Natural killer cell treated with Interleukin-12 subunit alpha and Interleukin-12 subunit beta and Interleukin-15 and Interleukin-18, amount 100 ng/mL, for 72 hours (primary cell): ENCODE measurements at places on chromosomes 2 and 18. TPM values are rescaled to one million over a fixed set of nuclear protein-coding genes. Genes with fewer than 3 reads are reported as not detected.

DNA sequence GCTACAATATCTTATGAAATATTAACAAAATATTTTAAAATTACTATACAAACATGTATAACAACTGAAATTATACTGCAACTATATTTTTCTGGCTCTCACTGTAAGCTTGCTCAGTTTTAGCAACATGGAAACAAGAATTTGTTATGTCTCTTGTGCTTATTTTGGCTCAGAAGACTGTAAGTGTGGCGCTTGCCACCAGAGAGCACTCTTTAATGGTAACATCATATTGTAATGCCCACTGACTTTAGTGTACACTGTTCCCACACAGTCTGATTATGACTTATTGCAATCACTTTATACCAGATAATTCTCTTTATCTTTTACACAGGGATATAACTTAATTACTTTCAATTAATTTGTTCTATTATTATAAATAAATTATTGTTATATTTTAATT is 1500.6 kb upstream of the TMEFF2 start:
- DNase-seq: no peak

GRCh38 chr2:118291251-118291880 is 203.1 kb downstream of the INSIG2 start:
- no peak for DNase-seq

DNA sequence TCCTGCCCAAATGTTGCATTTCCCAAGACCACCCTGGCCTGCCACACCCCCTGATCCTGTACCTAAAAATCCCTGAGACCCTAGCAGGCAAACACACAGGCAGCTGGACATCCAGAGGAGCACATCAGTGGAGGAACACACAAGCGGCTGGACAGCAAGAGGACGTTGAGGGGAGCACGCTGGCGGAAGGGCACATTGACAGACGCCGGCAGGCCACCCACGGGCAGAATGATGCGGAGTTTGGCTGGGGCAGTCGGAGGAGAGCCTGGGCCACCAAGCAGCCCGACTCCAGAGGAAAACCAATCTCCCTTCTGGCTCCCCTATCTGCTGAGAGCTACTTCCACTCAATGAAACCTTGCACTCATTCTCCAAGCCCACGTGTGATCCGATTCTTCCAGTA is 47.7 kb downstream of the EMX1 start:
- no peak for DNase-seq

DNA sequence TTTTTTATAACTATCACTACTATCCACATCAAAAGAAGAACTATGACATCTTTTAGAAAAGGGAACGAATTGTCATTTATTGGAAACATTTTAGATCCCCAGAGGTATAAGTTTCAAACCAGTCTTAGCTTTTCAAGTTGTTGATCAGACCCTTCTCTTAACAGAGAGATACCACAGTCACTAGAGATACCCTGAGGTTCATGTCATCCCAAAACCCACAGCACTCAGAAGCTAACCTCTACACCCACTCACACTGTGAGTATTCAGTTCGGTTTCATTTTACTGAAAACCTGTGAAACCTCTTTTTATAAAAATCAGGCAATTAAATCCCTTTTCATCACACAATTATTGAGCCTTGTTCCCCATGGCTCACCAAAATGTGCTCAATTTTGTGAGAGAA is 156.2 kb downstream of the DTNA start:
- no peak for DNase-seq

DSC3 gene
- total RNA-seq: not detected

- DNase-seq: no peak
Measured at GRCh38 chr2:229107601-229108000, 163.5 kb downstream of the PID1 start.
